ENCODE measurements at places on chromosomes 6 and 20. TPM values are rescaled to one million over a fixed set of nuclear protein-coding genes. Genes with fewer than 3 reads are reported as not detected.

Gene KCNG1
- 0.69 TPM for total RNA-seq

GRCh38 chr20:58973866-58974265 lies 7.2 kb upstream of the NELFCD start:
- no peak for DNase-seq

Gene PARD6B
- 31.3 TPM for total RNA-seq

Gene LST1
- not detected for total RNA-seq

GRCh38 chr6:75143191-75143590 lies 62.7 kb downstream of the COL12A1 start:
- no peak for DNase-seq

Gene PRL
- not detected for total RNA-seq

GRCh38 chr6:143400258-143401067 lies 50.0 kb downstream of the ADAT2 start:
- no peak for DNase-seq

DNA sequence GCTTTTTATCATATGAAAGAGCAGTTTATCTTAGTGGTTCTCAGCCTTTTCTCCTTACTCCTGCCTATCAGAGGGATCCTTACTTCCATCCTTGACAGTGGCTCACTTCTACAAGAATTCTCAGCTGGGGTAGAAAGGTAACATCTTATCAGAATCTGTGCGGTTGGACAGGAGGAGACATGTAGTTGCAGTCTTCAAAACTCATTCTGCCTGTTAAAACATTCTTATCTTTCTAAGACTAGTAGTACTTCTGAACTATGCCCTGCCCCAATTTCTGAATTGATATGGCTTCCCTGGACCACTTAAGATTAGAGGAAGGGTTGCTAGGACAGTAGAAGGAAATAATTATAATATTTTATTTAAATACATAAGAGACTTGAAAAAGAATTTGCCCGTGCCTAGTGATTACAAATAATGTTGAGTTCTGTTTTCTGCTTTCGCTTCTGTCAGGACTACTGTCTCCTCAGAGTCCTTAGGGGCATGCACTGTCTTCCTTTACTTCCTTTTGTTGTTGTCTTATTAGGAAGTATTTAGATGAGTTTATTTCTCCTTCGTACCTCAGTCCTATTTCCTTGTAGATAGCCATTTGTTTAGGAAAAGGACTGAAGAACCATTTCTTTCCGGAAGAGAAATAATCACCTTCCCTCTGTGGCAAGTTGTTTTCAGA lies 24.9 kb downstream of the BLTP3A start:
- no peak for DNase-seq

- DNase-seq = peak; percentile 79
These were observed 134.0 kb upstream of the ARMC2 start for GRCh38 chr6:108714101-108714765.

DNA sequence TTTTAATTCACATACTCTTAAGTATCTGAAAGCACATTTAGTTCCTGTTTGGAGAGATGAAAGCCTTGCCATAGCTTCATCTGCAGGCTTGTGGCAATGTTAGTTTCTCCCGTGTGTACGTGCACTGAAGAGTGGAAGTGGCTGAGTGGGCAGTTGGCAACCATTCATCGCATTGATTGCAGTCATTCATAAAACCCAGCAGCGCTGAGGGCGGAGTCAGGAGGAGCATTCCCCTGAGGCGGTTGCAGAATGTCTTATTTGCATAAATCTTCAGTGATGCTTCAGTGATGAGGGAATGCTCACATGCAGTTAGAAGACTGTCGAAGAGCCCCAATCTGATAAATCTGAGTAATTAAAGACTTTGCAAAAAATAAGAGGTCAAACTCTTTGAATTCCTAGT lies 79.1 kb downstream of the RIMS1 start:
- DNase-seq = peak; percentile 4

DNA sequence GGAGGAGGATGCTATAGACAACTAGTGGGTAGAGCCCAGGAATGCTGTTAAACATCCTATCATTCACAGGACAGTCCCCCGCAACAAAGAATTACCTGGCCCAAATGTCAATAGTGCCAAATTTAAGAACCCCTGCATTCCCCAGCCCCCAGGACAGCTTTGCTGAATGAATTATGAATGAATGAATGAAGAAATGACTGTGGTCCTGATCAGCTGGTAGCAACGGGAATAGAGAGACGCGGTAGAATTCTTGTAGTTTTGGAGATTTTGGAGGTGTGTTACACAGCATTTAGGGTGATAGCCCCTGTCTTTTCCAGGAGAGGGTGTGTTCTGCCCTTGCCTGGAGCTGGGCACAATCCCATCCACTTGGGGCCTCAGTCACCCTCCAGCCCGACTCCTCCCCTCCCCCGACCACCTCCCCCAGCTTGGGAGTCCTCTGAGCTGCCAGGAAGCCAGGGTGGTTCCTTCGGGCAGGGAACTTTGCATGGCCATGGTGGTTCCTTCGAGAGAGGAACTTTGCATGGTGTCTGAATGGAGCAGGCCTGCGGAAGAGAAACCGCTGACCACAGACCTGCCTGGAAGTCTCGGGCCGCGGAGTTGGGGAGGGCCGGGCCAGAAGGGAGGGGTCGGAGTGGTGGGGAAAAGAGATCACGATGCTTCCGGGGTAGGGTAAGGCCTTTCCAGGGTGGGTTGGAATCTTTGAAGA lies 1.0 kb upstream of the HCK start:
- no peak for DNase-seq

- DNase-seq = no peak
These were observed 21.3 kb upstream of the MICB start for GRCh38 chr6:31476515-31477139.

DNA sequence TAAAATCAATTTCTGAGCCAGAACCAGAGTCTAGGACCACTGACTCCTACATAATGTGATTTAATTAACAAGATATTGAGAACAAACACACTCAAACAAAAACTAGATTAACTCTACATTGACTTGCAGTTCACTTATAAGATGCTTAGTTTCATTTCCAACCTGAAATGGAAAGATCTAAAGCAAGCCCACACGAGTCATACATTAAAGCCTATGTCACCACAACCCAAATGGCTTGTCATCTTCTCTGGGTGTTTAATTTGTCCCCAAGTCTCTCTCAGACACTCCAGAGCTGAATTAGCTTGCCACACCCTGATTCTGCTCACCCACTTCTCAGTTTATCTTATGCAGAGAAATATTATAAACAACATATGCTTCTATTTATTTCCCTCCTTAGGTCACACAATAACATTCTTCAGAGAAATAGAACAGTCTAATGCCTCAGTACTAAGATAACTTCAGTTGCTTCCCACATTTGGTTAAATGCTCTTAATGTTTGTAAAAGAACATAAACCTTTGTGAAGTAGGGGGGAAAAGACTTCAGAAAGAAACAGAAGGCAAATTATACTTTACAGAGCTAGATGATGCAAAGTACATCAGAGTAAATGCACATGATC lies 8.8 kb upstream of the FBXO30 start:
- DNase-seq = no peak

DNA sequence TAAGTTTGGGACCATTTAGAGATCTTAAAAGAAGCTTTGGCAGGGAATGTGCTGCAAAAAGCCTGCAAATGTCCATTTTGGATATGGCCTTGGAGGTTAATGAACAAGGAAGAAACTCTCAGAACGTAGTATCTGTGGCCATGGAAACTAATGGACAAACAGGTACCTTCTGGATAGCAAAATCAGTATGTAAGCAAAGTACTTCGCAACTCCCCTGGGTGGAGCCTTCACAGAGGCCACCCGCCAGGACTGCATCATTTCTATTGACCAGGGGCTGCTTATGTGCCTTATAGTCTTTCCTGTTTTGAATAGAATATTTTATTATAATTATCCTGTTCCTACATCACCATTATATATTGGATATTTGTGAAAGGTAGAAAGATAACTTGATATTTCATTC lies 510.8 kb upstream of the SYNCRIP start:
- DNase-seq = no peak

Gene NCR2
- not detected for total RNA-seq

DNA sequence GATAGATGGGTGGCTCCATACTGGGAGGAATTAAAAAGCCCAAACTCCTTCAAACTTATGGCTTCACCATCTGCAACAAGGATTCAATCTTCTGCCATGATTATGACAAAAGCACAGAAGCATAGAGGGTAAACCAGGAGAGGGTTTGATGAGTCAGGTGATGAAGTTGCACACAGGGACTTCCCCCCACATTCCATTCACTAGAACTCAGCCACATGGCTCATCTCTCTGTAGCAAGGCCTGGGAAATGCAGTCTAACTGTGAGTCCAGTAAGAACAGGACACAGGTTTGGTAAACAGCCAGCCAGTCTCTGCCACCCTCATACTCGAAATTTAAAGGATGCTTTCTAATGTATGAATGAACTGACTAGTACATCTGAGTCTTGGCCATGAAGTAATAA lies 142.9 kb downstream of the HIVEP2 start:
- DNase-seq = peak; percentile 98

DNA sequence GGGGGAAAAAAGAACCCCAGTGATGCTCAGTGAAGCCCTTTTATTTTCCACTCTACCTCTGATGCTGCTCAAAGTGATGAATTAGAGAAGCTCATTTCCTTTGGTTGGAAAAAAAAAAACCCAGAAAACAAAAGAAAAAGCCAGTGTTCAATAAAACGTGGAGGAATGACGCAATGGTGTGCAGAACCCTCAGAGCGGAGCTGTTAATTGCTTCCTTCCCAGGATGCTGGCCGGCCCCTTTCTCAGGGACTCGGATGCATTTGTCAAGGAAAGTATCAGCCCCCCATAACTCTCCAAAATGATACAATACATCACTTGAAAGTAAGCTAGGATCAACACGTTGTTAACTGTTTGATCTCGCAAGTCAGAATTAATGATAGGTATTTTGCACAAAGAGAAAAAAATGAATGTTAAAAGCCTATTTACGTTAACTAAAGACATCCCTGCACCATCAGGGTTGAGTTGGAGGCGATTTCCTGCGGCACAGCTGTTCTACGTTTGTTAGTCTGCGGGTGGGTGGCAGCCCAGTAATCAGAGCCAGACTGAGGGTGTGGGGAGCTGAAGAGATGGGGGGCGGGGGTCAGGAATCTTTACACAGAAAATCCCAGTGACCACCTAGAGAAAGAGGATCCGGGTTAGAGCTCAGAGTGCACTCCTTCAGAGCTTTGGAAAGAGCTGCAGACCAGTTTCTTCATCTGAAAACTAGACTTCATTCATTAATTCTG lies 132.4 kb downstream of the BMP7 start:
- DNase-seq = no peak

- no peak for DNase-seq
These were observed 1.8 kb downstream of the GJA1 start for GRCh38 chr6:121436960-121437850.

Gene MYH7B
- total RNA-seq = not detected

DNA sequence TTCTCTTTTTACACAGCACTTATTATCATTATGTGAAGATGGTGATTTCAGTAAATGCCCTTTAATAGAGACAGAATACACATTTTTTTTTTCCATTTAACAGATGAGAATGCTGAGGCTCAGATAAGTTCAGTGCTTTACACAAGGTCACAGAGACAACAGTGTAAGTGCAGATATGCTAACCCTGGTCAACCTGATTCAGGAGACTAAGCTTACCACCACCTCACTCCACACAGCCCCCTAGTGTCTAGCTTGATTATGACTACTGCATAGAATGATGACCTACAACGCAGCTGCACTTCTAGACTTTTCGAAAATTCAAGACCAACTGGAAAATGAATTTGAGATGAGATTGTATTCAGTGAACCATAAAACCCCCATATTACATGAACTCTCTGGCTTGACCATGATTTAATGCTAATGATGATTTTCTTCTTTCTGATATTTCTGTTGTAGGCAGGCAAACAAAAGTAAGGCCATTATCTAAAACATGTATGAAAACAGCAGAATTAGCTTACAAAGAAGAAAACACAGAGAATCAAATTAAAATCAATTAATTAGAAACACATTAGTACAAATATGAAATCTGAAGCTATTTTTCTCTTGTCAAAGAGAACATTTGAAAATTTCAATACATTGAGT lies 212.1 kb upstream of the PHACTR1 start:
- peak; percentile 50 for DNase-seq

Gene LY6G6F
- total RNA-seq = not detected

Gene RAET1G
- total RNA-seq = not detected

GRCh38 chr6:63732336-63732735 lies 96.7 kb downstream of the PHF3 start:
- DNase-seq = no peak

Gene TLDC2
- total RNA-seq = 0.50 TPM

DNA sequence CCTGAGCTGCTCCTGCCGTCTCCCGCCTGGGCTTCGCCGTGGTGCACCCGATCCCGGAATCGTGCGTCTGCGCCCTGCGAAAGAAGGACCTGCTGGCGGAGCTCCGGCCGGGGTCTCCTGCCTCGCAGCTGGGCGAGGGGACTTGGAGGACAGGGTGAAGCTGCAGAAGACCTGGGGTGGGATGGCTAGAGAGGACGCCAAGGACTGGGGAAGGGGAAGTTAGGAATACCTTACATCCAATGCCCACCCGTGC lies 150.2 kb downstream of the PRL start:
- no peak for DNase-seq

DNA sequence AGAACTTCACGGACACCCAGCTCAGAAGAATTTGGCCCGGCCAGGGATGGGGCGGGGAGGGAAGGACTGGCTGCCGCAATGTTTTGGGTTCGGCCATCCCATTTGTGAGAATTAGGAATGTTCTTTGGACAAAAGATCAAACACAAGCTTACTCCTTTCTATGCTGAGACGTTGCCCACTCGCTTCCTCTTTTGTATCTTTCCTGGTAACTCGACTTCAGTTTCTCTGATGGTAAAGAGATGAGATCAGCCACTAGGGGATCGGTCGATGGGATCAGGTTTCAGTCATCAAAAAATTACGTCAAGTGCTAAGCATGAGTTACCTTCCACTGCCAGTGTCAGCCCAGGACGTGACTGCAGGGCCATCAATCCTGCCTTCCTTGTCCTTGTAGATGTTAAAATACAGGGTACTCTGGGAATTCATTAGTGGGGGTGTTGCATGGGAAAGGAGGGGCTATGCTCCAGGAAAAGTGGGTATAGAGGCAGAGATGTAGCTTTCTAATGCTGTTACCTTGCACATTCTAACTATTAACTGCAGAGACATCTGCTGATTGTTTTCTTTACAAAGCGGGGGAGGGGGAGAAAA lies 190.2 kb downstream of the TSHZ2 start:
- DNase-seq = peak; percentile 76

- no peak for DNase-seq
These were observed 53.4 kb upstream of the GATA5 start for GRCh38 chr20:62528983-62529891.

DNA sequence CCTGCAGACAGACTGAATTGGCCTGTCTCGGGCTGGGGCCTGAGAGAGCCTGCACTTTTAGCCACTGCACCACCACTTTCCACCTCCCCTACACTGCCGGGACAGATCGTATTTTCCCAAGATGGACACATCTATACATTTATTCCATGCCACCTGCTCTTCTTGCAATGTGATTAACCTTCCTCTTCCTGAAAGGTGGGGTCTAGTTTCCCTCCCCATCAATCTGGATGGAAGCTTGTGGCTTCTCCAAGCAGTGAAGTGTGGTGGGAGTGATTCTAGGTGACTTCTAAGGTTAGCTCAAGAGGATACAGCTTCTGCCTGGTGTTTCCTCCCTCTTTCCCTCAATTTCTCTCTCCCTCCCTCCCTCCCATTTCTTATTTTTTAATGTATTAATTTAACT lies 150.3 kb upstream of the PROKR2 start:
- DNase-seq = no peak

- DNase-seq = peak; percentile 67
These were observed 9.1 kb downstream of the FAM83D start for GRCh38 chr20:38935285-38935684.

Gene CLPSL1
- not detected for total RNA-seq

All from renal cortical epithelial cell (primary cell).